ENCODE measurements at places on chromosomes 6 and 20.

- DNase-seq = no peak
Measured at GRCh38 chr6:15935661-15936060, 193.2 kb upstream of the MYLIP start.

DNA sequence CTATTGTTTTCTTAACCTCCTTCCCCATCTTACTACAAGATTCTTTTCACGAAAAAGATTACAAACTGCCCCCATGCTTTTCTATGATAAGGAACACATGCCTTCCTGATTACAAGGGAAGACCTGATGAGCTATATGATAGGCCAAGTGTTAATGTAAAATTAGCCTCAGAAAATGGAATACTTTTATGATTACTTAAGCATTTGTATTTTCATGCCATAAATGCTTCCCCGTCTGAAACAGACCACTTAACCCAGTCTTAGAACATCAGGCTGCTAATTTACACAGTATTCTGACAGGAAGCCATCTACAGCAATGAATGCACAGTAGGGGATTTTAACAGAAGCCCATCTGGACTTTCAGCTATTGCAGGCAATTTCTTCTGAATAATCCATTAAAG, 274.9 kb downstream of the HAO1 start:
- DNase-seq = no peak

GRCh38 chr20:50673466-50674137, 17.7 kb downstream of the RIPOR3 start:
- no peak for DNase-seq

DNA sequence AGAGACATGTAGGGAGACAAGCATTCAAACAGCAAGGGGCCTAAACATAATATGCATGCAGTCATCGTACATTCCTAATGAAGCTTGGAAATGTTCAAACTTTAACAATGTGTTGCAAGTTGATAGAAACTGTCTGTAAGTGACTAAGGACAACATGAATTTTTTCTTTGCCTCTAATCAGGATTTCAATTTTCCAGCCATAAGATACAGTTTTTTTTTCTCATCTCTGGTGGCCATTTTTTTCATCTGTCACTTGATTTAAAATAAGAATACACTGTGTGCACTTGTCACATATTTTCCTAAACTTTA, 22.2 kb upstream of the MTRF1L start:
- no peak for DNase-seq

- DNase-seq = no peak
Measured at GRCh38 chr6:167485186-167485978, 160.5 kb downstream of the TTLL2 start.

GRCh38 chr20:61731363-61732181, 334.1 kb downstream of the TAF4 start:
- DNase-seq = no peak

- no peak for DNase-seq
Measured at GRCh38 chr20:52824494-52825216, 147.5 kb upstream of the TSHZ2 start.

DNA sequence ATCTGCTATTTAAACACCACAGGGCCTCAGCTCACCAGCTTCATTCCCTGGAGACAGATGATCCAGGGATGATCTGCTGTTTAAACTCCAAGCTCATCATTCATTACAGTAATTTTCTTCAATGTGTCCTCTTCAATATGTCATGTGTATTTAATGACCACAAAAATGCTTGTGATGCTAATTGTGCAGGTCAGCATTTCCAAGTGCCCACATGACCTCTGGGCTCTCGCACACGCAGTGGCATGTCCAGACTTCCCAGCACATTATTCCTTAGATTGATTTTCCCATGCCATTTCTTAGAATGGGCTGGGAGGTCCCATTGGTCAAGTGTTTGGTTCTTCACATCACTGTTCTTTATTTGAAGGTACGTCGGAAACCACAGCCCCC, 434.4 kb downstream of the HAO1 start:
- no peak for DNase-seq

DNA sequence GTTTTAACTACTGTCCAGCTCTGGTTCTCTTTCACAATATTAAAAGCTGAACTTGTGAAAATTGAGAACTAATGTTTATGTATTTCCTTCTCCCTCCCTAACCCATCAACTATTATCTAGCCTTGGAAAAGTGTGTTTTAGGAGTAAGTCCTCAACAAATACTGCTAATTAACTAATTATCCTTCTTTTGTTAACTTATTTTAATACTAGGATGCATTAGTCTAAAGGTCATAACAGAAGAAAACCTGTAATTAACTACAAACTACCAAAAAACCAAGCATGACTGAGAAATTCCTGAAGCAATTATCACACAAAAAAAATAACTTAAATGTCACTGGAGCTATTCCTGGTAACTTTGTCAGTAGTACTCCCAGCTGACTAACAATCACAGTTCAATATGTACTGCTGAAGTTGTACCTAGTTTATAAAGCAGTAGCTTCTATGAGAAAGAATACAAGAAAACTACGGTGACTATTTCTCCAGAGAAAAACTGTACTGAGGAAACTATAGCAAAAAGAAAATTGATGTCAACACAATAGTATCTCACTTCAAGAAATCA, 301.9 kb downstream of the LAMA2 start:
- no peak for DNase-seq

- DNase-seq = no peak
Measured at GRCh38 chr6:160986851-160987250, 4.7 kb upstream of the MAP3K4 start.

DNA sequence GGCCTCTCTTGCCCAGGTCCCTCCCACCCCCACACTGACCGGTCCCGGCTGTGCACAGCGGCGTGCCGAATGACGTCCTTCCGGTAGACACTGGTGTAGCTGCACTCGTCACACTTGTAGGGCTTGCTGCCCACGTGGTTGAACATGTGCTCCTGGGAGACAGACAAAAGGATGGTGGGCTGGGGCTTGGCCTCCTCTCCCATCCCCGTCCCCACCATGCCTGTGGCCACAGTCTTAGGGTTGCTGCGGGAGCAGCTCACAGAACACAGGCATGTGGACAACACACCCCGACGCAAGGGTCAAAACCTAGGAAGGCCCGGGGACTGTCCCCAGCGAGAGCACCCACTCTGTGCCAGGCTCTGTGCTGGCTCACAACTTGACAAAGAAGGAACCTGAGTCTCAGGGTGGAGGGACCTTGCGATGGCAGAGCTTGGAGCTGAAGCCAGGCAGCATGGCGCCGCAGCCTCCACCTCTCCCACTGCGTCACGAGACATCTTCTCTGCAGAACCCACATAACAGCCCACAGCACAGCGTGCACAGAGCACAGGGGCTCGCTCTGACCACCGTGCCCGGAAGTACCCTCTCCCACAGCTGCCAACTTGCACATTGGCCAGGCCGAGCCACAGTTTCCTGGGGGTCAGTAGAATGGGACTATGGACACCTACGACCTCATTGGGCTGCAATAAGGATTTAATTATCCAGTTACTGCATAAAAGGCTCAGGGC, 9.8 kb downstream of the ZNF335 start:
- no peak for DNase-seq

- no peak for DNase-seq
Measured at GRCh38 chr6:110389689-110390382, 25.5 kb downstream of the DDO start.

GRCh38 chr6:52532457-52532856, 44.4 kb downstream of the TRAM2 start:
- DNase-seq = no peak

DNA sequence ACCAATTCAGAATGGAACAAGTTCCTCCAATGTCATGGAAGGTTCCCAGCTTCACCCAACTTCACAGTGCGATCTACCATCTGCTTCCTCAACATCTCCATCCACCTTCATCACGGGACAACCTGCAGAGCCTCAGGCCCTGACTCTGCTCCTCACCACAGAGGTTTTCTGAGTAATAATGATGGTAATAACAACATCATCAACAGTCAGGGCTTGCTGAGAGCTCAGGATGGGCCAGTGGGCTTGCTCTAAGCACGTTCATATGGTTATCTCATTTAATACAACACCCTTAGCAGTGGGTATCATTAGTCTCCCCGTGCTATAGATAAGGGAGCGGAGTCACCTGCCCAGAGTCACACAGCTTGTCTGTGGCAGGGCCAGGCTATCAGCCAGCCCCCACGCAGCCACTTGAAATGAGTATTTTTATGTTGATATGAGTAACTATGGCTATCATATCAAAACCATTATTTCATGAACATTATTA, 38.6 kb downstream of the PREX1 start:
- no peak for DNase-seq

DNA sequence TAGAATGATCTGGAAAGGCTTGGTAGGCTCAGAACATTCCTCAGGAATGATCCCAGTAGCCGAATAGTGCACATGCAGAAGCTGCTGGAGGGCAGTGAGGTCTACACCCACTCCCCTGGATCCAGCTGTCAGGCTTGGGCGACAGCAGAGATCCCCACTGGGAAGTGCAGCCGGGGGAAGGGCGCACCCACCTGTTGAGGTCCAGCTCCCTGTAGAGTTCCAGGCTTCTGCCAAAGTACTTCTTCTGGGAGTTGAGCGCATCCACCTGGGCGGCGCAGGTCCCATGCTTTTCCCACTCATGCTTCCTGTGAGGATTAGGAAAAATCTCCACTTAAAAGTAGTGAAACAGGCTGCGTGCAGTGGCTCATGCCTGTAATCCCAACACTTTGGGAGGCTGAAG, 17.6 kb downstream of the RNASET2 start:
- DNase-seq = no peak

DNA sequence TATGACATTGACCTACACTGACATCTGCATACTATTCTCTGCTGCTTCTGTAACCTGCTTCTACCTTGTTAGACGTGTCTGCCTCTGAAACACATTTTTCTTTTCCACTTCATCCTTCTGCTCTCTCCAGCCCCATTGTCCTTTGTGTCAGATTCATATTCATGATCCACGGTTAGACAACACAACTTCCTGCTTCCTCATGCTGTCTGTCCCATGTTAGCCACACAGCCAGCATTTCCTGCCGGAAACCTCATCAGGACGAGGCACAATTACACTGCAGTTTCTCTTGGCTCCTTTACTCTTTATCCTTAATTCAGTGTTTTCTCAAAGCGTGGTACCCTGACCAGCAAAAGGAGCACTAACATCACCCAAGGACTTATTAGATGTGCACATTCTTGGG, 150.2 kb downstream of the TBC1D7 start:
- no peak for DNase-seq

DNA sequence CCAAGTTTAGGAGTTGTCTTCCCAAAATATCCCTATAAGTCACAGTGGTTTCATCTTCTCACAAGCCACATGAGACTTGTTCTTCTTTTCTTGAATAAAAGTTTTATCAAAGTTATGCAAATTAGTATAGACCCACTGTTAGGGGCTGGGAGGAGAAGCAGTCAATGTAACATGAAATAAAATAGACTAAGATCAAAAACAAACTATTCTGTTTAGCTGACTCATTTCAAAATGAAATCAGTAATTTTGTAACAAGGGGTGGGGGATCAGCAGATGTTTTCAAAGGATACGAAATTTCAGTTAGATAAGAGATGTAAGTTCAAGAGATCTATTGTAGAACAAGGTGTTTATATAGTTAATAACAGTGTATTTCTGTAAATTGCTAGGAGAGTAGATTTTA, 339.6 kb upstream of the PRDM1 start:
- DNase-seq = no peak

GRCh38 chr20:38108986-38109541, 56.0 kb downstream of the TGM2 start:
- no peak for DNase-seq

DNA sequence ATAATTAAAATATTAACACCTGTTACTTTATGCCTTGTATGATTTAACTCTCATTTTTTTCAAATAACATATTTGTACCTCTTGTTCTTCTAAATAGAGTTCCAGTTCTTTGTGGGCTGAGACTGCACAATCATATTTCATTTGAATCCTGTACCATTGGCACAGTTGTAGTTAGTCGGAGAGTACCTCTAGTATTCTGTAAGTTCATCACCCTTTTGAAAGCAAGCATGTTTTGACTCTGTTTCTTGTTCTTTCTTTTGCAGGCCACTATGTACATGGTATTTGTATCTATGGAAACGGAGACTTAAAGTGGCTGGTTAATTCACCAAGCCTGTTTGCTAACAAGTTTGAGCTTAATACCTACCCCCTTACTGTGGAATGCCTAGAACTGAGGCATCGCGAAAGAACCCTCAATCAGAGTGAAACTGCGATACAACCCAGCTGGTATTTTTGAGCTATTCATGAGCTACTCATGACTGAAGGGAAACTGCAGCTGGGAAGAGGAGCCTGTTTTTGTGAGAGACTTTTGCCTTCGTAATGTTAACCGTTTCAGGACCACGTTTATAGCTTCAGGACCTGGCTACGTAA, 68.2 kb downstream of the C6orf52 start:
- DNase-seq = no peak

GRCh38 chr6:153047386-153047785, 44.9 kb upstream of the MTRF1L start:
- no peak for DNase-seq

GRCh38 chr6:108937170-108937569, 88.9 kb downstream of the ARMC2 start:
- DNase-seq = no peak

- no peak for DNase-seq
Measured at GRCh38 chr6:162187168-162187935, 540.2 kb downstream of the PRKN start.

DNA sequence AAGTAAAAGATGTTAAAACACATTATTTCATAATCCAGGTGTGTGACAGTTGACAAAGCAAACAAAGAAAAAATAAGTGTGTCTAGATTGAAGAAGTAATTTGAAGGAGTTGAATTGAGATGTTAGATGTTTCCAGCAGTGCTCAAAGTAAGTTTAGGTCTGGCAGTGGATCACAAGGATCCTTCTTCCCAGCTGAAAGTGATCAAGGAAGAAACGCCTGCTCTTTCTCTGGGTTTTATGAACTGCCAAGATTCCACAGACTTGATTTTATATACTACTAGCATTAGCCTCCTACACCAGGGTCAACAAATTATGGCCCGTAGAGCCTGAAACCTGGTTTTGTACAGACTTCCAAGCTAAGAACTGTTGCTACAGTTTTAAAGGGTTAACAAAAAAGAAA, 30.3 kb downstream of the STX7 start:
- no peak for DNase-seq

DNA sequence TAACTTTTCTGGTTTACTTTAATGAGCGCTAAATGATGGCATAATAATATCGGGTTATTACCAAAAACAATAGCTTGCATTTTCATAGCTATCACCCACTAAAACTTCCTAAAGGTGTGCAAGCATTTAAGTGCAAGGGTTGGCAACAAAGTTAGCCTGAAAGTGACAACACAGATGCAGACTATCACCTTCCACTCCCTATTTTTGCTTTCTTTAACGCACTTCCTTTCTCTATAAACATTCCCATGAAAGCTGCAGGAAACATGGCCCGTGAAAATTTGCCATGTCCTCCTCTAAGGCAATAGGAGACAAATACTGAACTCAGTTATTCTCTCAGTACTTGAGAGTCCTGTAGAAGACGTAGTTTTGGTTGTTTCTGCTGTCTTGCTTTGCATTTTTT, 2.7 kb downstream of the MYCT1 start:
- DNase-seq = no peak

- DNase-seq = no peak
Measured at GRCh38 chr20:362271-363254, 15.7 kb downstream of the NRSN2 start.

DNA sequence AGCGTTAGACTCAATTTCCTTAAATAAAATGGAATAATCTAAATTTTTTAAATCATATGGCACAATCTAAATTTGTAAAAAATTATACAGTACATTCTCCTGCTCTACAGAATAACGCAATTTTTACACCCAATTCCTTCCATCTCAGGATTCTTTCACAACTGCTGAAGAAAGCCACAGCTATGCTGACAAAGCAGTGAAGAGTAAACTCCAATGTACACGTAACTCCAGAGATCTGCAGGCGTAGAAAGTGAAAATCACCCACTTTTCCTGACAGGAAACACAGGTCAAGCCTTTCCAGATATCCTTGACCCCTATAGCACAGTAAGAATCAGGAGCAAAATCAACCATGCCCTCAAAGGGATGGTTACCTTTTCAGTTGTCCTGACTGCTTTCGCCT, 27.4 kb downstream of the EPHA7 start:
- DNase-seq = no peak

Measured in NCI-H1436 treated with DMSO at 0.1 percent for 48 hours (cell line).